ENCODE measurements at places on chromosomes 16 and 17. TPM values are rescaled to one million over a fixed set of nuclear protein-coding genes. Genes with fewer than 3 reads are reported as not detected.

- no peak for DNase-seq
Observed at GRCh38 chr17:66292353-66292752, 10.1 kb upstream of the PRKCA start.

- no peak for DNase-seq
Observed at GRCh38 chr17:78872486-78872885, 30.5 kb downstream of the CEP295NL start.

DNA sequence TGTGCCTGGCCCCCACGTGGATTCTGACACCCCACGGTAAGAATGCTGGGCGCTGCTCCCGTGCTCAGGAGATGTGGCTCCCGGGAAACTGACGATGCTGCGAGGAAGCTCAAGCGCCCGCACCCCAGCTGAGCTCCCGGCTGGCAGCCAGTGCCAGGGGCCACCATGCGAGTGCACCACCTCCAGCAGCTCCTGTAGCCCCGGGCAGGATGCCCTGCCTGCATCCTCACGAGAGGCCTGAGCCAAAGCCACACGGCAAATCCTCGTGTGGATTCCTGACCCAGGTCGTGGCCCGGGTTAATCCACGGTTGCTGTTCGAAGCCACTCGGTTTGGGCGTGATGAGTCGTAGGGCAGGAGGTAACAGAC, 11.6 kb upstream of the DPEP1 start:
- DNase-seq: no peak

DNA sequence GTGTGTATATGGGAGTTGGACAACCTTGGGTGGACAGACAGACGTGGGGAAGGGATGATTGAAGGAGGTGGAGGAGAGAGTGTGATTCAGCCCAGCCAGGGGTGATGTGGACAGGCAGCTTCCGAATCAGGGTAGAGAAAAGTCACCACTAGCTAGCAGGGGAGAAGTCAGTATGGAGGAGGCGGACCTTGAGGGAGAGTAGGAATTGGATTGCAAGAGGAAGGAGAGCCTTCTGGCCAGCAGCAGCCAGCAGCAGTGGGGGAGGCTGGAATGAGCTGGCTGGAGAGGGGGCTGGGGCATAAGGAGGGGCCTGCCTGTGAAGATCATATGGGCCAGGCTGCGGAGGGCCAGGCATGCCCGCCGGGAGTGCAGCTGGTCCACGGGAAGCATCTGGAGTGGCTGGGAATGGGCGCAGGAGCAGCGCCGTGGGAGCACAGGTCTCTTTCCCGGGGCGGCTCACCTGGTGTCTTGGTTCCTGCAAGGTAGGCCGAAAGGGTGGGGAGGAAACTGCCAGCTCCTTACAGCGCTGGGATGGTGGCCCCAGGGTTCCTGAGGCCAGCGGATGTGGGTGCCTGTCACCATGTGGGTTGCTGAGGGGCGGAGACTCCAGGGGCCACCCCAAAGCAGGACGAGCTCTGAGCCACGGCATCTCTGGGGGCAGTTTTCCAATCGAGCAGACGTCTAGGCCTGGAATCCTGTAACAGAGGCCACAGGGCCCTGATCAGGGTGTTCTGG, 235.3 kb downstream of the SEC14L1 start:
- no peak for DNase-seq

CES1 gene
- 4.1 TPM for total RNA-seq

- no peak for DNase-seq
Observed at GRCh38 chr16:49330562-49331201, 42.9 kb upstream of the C16orf78 start.
